Endothelial cell of coronary artery (primary cell): ENCODE measurements at places on chromosomes 6 and 20. TPM values are rescaled to one million over a fixed set of nuclear protein-coding genes. Genes with fewer than 3 reads are reported as not detected.

The SCRT2 gene
- total RNA-seq, result not detected in 2 replicates

The SSTR4 gene
- not detected in 2 replicates for total RNA-seq

The ACSS1 gene
- total RNA-seq, result 6.1 and 8.7 TPM in 2 replicates

The SMLR1 gene
- not detected in 2 replicates for total RNA-seq

The CCM2L gene
- 7.8 and 13.1 TPM in 2 replicates for total RNA-seq

The TMEM244 gene
- total RNA-seq, result not detected in 2 replicates

The HLA-F gene
- total RNA-seq, result 5.4 and 17.4 TPM in 2 replicates

The PPARD gene
- 4.8 and 8.8 TPM in 2 replicates for total RNA-seq
